ENCODE measurements at places on chromosomes 6 and 20.

GRCh38 chr6:9403736-9404135, 968.4 kb upstream of the SLC35B3 start:
- no peak for DNase-seq

GRCh38 chr6:31356946-31357466, at the start of gene HLA-B:
Gene HLA-B (minus strand): TSS chr6:31357179. CDS start chr6:31357158, 21 bp downstream.
- peak; percentile 48 for DNase-seq

DNA sequence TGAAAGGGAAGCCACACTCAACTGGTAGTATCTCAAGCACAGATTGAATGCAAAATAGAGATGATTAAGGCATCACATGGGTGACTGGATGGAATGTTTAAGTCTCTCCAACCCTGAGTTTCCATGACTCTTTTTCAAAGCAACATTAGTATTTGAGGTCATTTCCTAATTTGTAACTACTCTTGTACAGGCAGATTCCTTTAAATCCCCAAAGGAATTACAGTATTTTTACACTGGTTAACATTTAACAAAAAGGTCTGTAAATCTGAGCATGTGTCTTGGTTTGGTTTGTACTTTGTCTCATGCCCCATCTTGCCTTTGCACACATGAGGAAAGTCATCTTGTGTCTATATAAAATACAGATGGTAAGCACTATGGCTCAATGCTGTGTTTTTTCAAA, 15.1 kb downstream of the RMND1 start:
- DNase-seq: no peak

DNA sequence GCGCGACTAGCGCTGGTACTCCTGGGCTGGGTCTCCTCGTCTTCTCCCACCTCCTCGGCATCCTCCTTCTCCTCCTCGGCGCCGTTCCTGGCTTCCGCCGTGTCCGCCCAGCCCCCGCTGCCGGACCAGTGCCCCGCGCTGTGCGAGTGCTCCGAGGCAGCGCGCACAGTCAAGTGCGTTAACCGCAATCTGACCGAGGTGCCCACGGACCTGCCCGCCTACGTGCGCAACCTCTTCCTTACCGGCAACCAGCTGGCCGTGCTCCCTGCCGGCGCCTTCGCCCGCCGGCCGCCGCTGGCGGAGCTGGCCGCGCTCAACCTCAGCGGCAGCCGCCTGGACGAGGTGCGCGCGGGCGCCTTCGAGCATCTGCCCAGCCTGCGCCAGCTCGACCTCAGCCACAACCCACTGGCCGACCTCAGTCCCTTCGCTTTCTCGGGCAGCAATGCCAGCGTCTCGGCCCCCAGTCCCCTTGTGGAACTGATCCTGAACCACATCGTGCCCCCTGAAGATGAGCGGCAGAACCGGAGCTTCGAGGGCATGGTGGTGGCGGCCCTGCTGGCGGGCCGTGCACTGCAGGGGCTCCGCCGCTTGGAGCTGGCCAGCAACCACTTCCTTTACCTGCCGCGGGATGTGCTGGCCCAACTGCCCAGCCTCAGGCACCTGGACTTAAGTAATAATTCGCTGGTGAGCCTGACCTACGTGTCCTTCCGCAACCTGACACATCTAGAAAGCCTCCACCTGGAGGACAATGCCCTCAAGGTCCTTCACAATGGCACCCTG, 1.6 kb downstream of the TPBG start:
- no peak for DNase-seq

DNA sequence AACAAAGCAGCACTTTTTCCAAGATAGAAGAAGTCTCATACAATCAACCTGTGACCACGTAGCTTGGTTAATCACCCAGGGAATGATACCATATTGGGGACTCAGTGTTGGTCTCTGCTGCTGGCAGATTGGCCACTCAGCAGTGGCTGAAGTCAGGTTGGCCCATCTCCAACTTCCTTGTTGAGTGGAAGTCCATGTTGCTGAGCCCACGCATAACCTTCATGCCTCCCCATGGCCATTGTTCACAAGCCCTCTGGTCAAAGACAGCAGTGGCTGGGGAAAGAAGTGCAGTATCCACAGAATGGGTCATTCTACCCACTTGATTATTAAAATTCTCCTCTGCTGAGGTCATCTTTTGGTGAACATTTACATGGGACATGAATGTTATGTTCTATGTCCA, 38.5 kb downstream of the PKIB start:
- DNase-seq: no peak

- no peak for DNase-seq
Observed at GRCh38 chr6:208364-208763, 83.9 kb upstream of the DUSP22 start.

DNA sequence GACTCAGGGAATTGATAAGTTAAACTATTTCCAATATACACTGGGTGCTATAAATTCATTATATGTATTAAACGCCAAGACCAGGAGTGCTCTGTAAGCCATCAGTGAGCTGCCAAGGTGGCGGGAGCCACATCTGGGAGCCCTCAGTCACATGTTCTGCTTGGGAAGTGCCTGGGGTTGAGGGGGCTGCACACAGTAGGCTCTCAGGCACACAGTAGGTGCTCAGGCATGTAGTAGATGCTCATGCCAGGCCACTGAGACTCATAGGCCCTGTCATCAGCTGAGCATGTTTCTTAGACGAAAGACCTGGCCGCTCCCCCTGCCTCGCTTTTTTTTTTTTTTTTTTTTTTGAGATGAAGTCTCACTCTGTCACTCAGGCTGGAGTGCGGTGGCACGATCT, 83.3 kb upstream of the BHLHE23 start:
- DNase-seq: no peak

DNA sequence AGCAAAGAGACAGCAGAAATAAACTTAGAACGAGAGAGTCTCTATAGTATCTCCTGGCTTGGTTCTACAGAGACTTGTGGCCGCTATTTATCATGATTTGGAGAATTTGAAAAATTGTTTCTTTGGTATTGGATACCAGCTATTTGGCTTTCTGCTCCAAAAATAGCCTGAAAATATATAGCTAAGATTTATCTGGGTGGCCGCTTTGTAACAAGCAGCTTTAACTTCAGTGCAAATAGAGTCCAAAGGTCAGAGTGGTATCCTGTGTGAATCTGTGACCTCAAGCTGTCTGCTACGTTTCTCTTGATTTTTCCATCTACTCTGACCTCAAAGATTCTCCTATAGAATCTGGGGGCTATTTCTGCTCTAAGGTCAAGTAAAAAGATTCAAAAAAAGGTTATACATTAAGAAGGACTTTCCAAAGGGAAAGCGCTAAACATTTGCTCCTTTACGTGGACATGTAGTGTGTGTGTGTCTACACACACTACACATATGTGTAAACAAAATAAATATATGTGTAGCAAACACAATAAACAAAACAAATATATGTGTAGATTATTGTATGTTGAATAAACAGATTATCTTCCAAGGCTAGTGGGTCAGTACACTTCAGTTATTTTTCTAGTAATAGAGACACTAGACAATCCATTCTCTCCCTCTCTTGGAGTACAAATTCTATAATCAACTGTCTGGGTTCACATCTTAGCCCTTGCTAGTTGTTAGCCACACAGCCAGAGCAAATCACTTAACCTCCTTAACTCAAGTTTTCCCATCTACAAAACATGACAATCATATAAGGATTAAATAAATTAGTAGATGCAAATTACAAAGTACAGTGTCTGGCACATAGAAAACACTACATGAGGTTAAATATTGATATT, 40.8 kb downstream of the CHD6 start:
- DNase-seq: no peak

DNA sequence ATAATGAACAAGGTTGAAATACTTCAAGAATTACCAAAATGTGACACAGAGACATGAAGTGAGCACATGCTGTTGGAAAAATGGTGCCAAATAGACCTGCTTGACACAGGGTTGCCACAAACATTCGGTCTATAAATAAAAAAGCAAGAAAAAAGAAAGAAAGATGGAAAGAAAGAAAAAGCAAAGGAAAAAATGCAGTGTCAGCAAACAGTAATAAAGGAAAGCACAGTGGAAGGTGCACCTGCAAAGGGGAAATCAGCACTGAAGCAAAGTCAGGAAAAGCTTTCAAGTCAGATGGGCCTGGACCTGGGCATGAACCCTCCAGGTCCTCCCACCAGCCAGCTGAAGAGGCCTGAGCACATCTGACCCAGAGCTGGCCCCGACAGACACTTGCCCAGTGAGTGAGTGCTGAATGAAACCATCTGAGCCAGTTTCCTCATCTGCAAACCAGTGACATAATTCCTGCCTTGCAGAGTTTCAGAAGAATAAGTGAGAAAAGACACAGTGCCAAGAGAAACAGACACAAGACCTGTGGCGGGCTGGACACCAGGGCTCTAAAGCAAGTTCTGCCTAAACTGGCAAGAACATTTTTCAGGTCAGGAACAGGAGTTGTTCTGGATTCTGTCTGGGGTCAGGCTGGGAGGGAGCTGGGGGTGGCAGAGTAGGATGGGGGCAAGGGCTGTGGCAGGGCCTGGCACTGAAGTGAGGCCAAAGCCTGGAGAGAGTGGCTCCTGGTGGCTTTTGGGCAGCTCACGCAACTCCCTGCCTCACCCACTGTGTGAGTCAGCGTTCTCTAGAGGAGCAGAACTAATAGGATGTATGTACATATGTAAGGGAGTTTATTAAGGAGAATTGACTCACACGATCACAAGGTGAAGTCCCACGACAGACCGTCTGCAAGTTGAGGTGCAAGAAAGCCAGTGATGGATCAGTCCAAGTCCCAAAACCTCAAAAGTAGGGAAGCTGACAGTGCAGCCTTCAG, 23.9 kb upstream of the MICB start:
- no peak for DNase-seq

DNA sequence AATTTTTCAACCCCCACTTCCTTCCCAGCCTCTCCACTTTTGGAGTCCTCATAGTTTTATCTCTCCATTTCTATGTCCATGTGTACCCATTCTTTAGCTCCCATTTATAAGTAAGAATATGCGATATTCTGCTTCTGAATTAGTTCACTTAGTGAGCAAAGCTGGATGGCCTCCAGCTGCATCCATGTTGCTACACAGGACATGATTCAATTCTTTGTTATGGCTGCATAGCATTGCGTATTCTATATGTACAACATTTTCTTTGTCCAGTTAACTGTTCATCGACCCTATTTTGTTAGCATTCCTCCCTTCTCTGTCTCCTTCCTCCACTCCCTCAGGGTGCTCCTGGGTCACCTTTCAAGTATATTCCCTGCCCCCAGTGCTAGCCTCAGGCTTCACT, 210.0 kb upstream of the SSTR4 start:
- no peak for DNase-seq

DNA sequence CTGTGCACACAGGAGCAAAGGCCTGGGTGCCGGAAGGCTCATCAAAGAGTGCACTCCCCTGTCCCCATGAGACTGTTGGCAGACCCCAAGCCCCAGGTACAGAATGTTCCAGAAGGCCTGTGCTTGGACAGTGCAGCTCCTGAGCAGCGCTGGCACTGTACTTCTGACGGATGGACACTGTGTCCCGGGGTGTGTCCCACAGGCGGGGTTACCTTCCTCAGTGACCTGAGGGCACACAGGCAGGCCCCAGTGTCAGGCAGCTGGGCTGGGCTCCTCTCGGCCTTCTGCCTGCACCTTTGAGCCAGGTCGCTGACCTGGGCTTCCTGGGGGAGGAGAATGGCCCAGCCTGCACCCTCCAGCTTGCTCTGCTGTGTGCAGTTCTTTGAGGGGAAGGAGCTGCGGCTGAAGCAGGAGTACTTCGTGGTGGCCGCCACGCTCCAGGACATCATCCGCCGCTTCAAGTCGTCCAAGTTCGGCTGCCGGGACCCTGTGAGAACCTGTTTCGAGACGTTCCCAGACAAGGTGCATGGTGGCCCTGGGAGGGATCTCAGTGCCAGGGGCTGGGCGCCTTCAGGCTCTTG, 30.1 kb downstream of the PYGB start:
- DNase-seq: no peak

- DNase-seq: no peak
Observed at GRCh38 chr6:26312096-26312463, 52.9 kb upstream of the BTN3A2 start.

- no peak for DNase-seq
Observed at GRCh38 chr20:56764671-56765070, 135.6 kb downstream of the TFAP2C start.

GRCh38 chr20:64160526-64161355, 3.5 kb upstream of the MYT1 start:
- DNase-seq: no peak

DNA sequence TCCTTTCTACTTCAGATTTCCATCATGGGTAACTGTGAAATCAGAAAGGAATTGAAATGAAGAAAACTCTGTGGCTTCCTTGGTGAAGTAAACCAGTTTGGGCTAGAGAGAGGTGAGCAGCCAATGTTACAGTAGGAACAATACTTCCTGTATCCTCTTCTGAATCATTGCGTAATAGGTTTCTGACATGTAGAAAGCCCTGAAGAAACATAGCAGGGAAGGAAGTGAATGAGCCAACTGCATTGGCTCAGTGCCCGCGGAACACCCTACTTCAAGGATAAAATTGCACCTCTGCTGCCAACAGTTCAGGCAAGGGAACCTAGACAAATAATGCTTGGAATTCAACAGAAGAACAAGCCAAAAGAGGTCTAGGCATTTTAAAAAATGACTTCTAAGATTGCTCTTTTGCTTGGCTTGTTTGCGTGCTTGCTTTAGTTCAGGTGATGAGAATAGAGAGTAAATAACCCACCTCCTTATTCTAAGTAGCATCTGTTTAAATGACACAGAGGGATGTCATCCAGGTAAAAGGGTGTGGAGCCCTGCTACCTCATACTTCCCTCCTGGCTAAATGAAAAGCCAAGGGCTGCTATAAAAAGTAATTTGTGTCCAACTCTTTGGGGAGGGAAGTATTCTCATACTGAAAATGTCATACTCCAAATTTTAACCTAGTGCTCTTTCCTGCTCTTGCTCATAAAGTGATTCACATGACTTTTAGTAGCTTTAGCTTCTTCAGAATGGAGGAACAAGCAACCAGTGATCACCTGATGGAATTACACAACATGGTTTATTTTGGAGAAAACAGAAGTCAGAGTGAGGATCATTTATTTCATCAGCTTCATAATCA, 30.0 kb upstream of the AKIRIN2 start:
- peak; percentile 8 for DNase-seq

- no peak for DNase-seq
Observed at GRCh38 chr20:53921443-53921973, 148.9 kb downstream of the BCAS1 start.

DNA sequence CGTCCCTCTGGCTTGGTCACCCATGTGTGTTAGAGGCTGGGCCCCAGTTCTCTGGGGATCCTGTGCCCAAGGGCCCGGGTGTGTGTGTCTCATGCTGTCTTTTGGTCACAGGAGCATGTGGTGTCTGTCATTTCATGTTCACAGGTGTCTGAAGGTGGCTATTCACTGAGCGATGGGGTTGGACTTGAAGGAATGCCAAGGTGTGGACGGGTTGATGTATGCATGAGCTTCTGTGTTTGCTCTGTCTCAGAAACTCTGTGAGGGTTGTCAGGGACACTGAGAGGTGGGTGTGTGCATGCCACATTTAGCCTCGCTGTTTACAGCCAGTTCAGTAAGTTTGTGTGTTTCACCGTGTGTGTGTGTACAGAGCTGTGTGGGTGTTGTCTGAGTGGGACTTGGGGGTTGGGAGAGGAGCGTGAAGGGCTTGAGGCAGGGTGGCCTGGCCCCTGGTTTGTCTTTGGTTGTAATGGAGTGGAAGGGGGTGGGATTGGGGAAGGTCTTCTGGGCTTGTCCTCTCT, 1.2 kb downstream of the DDR1 start:
- peak; percentile 42 for DNase-seq

GRCh38 chr20:58239216-58239615, 10.8 kb upstream of the ANKRD60 start:
- DNase-seq: no peak

- DNase-seq: no peak
Observed at GRCh38 chr20:62745952-62746288, 37.3 kb downstream of the NTSR1 start.

GRCh38 chr6:96853083-96853482, 15.8 kb upstream of the GPR63 start:
- DNase-seq: no peak

GRCh38 chr6:132423839-132424238, 22.6 kb upstream of the MOXD1 start:
- DNase-seq: no peak

All from hippocampal formation (tissue), 2 donors.